ENCODE measurements at places on chromosomes 2 and 18.

DNA sequence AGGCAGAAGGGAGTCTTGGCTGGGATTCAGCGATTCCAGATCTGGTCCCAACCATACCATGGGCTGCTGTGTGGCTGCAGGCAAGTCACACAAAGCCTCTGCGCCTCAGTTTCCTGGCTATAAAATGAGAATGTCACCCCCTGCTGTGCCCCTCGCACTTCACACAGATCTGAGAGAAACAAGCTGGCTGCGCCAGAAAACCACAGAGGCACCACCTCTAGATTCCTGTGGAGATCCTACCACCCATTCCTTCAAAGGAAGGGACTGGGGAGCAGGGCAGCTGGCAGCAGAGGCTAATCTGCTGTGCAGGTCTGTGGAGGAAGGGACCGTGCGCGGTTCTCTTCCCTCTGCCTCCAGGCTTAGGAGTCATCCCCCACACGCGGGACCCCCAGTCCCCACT lies 19.8 kb downstream of the NEURL3 start:
- H3K4me1 ChIP-seq, result no peaks in the 10 kb centered on the region
- DNase-seq, result no peak
- H3K27ac ChIP-seq, result peak overlapping the region; percentile 93
- H3K36me3 ChIP-seq, result no peaks in the 10 kb centered on the region
- no peaks in the 10 kb centered on the region for H3K27me3 ChIP-seq
- peak overlapping the region; percentile 73 for H3K4me3 ChIP-seq

DNA sequence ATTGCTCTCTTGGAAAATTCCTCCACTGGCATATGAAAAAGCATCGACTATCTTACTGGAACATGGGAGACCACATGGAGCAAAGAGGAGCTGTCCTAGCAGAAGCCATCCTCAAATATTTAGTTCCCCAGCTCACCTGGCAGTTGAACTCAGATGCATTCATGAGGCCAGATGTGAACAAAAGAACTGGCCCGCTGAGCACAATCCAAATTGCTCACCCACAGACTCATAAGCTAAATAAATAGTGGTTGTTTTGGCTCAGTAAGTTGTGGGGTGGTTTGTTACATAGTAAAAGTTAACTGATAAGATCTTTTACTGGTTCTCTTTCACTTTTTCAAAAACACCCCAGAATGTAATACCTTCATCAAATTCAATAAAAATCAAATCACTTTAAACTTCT lies 108.6 kb upstream of the CWC22 start:
- H3K4me1 ChIP-seq, result no peaks in the 10 kb centered on the region
- DNase-seq, result no peak
- no peak overlapping the region for H3K27ac ChIP-seq
- H3K27me3 ChIP-seq, result no peaks in the 10 kb centered on the region
- H3K4me3 ChIP-seq, result no peak overlapping the region

- H3K4me3 ChIP-seq, result no peak overlapping the region
- no peak overlapping the region for H3K27ac ChIP-seq
- no peak for DNase-seq
- no peaks in the 10 kb centered on the region for H3K36me3 ChIP-seq
- H3K27me3 ChIP-seq, result no peaks in the 10 kb centered on the region
These were observed 467.9 kb downstream of the MBD2 start for GRCh38 chr18:53756610-53756972.

DNA sequence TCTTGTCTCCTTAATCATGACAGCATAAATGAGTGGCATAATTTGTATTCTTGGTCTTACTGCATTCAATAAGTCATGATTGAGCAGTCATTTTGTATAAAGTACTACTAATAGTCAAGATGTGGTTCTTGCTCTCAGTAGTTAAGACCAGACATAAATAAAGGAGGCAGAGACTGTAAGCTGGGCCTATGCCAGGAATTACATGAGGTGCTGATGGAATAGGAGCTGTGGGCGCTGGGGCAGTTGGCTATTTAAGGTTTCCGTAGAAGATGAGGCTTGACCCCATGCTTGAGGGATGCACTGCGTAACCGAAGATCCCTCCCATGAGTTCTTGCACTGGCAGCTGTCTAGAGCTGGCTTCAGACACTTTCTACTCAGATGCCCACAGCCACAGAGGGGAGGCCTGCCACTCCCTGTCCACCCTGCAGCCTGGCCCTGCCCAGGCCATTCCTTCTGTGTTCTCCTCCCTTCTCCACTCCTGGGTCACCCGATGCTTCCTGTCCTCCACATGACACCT lies 150.9 kb upstream of the REV1 start:
- H3K4me3 ChIP-seq, result no peak overlapping the region
- H3K27me3 ChIP-seq, result no peaks in the 10 kb centered on the region
- H3K36me3 ChIP-seq, result no peaks in the 10 kb centered on the region
- no peak overlapping the region for H3K27ac ChIP-seq
- no peak for DNase-seq
- no peaks in the 10 kb centered on the region for H3K4me1 ChIP-seq

DNA sequence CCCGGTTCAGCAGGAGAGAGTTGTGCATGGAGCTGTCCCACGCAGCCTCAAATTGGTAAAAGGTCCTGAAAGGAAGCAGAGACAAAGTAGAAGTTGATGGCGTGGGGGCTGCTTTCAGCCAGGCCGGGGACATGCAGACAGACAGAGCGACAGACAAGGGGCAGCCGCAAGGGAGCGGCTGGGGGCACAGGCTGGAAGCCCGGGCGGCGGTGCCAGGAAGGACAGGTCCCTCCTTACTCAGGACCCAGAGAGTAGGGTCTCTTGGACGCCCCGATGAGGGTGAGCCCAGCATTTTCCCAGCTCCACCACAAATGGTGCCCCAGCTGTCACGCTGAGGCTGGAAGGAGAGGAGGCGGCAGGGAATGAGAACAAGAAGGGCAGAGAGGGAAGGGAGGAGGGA lies 35.2 kb downstream of the AQP12A start:
- H3K4me3 ChIP-seq, result no peak overlapping the region
- no peaks in the 10 kb centered on the region for H3K36me3 ChIP-seq
- DNase-seq, result no peak
- no peaks in the 10 kb centered on the region for H3K27me3 ChIP-seq
- H3K4me1 ChIP-seq, result no peaks in the 10 kb centered on the region

- H3K36me3 ChIP-seq, result no peaks in the 10 kb centered on the region
- no peaks in the 10 kb centered on the region for H3K27me3 ChIP-seq
- no peak for DNase-seq
- no peak overlapping the region for H3K4me3 ChIP-seq
- H3K4me1 ChIP-seq, result no peaks in the 10 kb centered on the region
These were observed 9.1 kb upstream of the MYO5B start for GRCh38 chr18:50203801-50204604.

Data from breast epithelium (tissue), 4 donors.